Neural crest cell (in vitro differentiated cells): ENCODE measurements at places on chromosomes 7 and 10.

- no peak for DNase-seq
- H3K36me3 ChIP-seq = no peaks in the 10 kb centered on the region
- H3K27ac ChIP-seq = no peak overlapping the region
- H3K4me1 ChIP-seq = no peaks in the 10 kb centered on the region
- no peaks in the 10 kb centered on the region for H3K27me3 ChIP-seq
Measured at GRCh38 chr10:61343796-61344195, 109.4 kb downstream of the TMEM26 start.

DNA sequence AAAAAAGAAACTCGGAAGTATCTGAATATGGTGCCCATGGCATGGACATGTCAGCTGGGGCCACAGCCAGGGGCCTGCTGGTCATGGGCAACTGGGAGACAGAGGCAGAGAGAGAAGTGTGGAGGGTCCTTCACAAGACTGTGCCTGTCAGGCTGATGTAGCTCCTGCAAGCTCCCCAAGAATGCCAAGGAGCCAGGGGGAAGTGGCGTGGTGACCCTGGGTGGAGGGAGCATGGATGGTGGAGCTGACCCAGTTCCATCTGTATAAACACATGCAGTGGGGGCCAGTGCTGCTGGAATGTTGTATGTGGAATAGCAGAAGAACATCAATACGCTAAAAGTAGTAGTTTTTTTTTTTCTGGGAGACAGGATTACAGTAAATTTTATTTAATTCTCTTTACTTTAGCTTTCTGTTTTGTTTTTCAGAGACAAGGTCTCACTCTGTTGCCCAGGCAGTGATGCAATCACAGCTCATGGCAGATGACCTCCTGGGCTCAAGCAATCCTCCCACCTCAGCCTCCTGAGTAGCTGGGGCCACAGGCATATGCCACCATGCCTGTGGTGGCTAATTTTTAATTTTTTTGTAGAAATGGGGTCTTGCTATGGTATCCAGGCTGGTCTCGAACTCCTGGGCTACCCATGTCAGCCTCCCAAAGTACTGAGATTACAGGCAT lies 10.5 kb upstream of the ZMIZ2 start:
- H3K4me3 ChIP-seq = no peak overlapping the region
- no peaks in the 10 kb centered on the region for H3K27me3 ChIP-seq
- no peak for DNase-seq
- no peak overlapping the region for H3K27ac ChIP-seq
- no peaks in the 10 kb centered on the region for H3K36me3 ChIP-seq

DNA sequence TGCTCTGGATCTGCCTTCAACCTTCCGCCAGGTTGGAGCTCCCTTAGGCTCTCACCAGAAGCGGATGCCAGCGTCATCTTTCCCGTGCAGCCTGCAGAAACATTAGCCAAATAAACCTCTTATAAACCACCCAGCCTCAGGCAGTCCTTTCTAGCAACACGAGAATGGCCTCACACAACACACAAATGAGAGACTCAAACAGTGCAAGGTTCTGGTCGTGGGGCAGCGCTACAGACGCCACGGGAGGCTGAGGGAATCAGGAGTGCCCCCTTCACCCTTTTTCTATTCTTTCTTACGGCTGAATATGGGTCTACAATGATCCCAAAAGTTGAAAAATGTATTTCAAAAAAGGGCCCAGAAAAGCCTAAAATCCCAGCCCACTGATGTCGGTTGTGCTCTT lies 96.4 kb downstream of the FOXL3 start:
- no peaks in the 10 kb centered on the region for H3K4me1 ChIP-seq
- H3K4me3 ChIP-seq = no peak overlapping the region
- peaks cover 31% of the 10 kb centered on the region for H3K27me3 ChIP-seq

DNA sequence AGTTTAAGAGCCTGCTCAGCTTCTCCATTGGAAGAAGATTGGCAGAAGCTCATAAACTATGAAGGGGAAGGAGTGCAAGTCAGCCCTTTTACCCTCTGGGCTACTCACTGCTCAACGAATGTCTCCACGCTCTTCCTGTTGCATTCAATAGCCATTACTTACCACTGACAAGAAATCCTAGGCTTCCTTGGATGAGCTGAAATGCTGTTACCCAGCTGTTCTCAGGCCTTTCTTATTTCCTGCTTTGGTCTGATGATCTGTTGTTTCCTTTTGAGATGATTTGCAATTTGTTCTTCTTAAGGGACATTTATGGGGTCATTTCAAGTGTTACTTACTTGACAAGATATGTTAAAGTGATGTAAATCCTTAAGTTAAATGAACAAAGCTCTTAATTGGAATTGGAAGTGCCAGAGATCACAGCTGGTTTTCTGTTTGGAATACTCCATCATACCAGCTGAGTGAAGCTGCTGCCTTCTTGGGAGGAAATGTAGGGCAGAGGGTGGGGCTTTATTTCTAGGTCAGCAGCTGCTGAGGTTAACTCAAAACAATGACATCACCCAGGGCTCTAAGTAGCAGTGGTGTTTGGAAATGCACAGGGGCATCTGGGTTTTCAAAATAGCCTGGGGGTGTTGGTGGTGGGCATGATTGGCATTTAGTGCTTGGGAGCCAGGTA lies 170.0 kb downstream of the PRKCQ start:
- H3K27me3 ChIP-seq = peaks cover 20% of the 10 kb centered on the region
- no peak overlapping the region for H3K27ac ChIP-seq
- no peak for DNase-seq
- no peaks in the 10 kb centered on the region for H3K4me1 ChIP-seq
- no peak overlapping the region for H3K4me3 ChIP-seq
- no peaks in the 10 kb centered on the region for H3K36me3 ChIP-seq

DNA sequence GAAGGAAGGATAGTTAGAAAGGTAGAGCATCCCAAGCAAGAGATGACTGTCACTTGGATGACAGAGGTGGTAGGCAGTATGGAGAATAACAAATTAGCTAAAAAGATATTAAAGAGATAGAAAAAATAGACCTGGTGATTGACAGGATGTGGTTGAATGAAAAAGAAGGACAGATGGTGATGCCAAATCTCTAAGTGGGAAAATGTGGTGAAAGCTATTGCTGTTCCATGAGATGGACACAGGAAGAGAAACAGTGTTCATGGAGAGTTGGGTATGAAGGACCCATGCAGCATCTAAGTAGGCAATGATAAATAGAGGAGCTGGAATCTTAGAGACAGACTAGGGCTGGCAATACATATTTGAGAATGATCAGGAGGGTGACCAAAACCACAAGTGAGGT lies 30.7 kb downstream of the FAM13C start:
- H3K27me3 ChIP-seq = no peaks in the 10 kb centered on the region
- no peak overlapping the region for H3K27ac ChIP-seq
- no peaks in the 10 kb centered on the region for H3K36me3 ChIP-seq
- H3K4me1 ChIP-seq = peaks cover 6% of the 10 kb centered on the region
- no peak overlapping the region for H3K4me3 ChIP-seq
